ENCODE measurements at places on chromosomes 7 and 10.

DNA sequence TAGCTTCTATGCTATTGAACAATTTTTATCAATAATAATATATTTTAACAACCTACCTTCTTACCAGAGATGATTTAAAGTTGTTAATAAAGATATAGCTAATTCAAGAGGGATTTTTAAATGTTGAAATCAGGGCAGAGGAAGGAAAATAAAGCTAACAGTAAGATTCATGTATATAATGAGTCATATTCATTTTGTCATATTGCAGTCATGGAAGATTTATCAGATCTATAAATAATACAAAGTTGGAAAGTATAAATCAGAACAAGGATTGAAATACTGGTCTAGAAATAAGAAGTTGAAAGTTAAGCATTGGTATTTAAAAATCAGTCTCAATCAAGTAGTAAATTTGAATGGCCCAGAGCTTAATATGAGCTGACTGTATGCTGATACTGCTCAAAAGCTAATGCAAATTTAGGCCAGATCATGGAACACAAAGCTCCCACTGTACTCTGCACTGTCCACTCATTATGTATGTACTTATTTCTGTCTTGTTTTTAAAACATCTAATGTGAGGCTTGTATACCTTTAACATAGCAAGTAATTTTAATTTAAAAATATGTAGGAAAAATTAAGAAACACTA is 196.9 kb downstream of the ZEB1 start:
- no peak for DNase-seq

- DNase-seq, result no peak
Measured at GRCh38 chr7:85974176-85974575, 669.5 kb upstream of the GRM3 start.

DNA sequence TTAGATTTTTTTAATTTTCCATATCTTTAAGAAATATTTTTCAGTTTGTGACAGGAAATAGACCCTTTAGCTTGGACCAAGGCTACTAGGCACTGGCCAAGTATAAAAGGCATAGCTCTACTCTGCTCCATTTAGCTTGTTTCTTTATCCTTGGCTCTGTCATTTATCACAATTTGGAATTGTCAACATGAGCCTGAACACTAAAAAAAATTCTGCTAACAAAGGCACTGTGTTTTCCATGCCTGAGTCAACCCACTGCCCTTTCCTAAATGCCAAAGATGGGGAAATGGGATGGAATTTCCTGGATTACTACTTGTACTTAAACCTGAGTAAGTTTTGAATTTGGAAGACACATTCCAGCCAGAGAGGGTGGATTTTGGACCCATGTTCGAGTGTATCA is 128.4 kb downstream of the NSUN6 start:
- no peak for DNase-seq

- DNase-seq, result no peak
Measured at GRCh38 chr7:133975130-133975529, 152.0 kb upstream of the LRGUK start.

- DNase-seq, result no peak
Measured at GRCh38 chr10:1160561-1161314, 104.6 kb downstream of the WDR37 start.

- no peak for DNase-seq
Measured at GRCh38 chr7:151018421-151019129, 5.7 kb downstream of the ATG9B start.

GRCh38 chr10:11322698-11323097 is 288.8 kb downstream of the USP6NL start:
- DNase-seq, result no peak

DNA sequence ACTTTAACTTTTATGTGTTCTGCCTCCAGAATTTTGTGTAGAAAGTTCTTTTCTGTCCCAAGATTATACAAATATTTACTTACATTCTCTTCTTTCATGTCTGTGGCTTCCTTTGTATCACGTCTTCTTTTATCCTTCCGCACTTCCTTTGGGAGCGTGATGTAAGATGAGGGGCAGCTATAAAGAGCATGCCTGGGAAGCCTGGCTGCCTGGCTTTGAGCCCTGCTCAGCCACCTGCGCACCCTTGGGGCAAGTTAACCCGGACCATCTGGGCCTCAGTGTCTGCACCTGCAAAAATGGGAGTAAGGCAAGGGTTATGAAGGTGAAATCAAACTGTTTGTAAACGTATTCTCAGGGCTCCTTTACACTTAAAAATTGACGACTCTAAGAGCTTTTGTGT is 25.2 kb downstream of the PALD1 start:
- DNase-seq, result no peak

DNA sequence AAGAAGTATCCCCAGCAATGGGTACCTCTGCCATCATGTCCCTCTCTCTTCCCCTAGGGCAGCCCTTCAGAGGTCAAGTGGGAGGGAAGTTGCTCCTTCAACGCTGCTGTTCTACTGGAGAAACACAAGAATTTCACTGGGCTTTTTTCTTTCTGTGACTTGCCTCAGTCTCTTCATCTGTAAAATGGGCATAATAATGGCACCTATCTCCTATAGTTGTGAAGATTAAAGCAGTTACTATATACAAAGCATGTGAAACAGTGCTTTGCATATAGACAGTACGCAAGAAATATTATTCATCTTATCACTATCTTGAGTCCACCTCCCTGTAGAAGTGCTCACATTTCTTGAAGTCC is 1.6 kb upstream of the NPFFR1 start:
- no peak for DNase-seq

DNA sequence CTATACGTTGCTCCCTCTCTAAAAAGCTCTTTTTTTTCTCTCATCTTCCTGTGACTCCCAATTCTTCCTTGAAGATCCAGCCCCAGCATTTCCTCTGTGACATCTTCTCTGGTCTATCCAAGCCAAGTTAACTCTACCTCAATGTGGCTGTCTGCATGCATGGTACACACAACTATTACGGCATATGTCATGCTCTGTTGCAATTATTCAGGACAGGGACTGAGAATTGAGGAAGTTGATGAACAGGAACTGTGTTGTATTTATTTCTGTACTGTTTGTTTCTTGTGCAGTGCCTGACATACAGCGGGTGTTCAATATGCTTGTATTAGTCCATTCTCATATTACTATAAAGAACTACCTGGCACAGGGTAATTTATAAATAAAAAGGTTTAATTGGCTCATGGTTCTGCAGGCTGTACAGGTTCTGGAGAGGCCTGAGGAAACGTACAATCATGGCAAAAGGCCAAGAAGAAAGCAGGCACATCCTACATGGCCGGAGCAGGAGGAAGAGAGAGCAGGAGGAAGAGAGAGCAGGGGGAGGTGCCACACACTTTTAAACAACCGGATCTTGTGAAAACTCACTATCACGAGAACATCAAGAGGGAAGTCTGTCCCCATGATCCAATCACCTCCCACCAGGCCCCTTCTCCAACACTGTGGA is 6.3 kb downstream of the TRPV5 start:
- no peak for DNase-seq

- no peak for DNase-seq
Measured at GRCh38 chr7:109532262-109532992, 962.8 kb downstream of the DNAJB9 start.

GRCh38 chr7:84040355-84040754 is 154.2 kb downstream of the SEMA3A start:
- DNase-seq, result no peak

- no peak for DNase-seq
Measured at GRCh38 chr7:151023232-151023631, 1.1 kb downstream of the ATG9B start.

GRCh38 chr7:156998988-156999957 is 11.2 kb downstream of the MNX1 start:
- DNase-seq, result no peak

- DNase-seq, result no peak
Measured at GRCh38 chr7:69457595-69458504, 140.4 kb upstream of the AUTS2 start.

- no peak for DNase-seq
Measured at GRCh38 chr10:77864151-77864851, 62.3 kb downstream of the DLG5 start.

GRCh38 chr10:42638821-42639270 is 476 bp upstream of the ZNF33B start:
- DNase-seq, result no peak

DNA sequence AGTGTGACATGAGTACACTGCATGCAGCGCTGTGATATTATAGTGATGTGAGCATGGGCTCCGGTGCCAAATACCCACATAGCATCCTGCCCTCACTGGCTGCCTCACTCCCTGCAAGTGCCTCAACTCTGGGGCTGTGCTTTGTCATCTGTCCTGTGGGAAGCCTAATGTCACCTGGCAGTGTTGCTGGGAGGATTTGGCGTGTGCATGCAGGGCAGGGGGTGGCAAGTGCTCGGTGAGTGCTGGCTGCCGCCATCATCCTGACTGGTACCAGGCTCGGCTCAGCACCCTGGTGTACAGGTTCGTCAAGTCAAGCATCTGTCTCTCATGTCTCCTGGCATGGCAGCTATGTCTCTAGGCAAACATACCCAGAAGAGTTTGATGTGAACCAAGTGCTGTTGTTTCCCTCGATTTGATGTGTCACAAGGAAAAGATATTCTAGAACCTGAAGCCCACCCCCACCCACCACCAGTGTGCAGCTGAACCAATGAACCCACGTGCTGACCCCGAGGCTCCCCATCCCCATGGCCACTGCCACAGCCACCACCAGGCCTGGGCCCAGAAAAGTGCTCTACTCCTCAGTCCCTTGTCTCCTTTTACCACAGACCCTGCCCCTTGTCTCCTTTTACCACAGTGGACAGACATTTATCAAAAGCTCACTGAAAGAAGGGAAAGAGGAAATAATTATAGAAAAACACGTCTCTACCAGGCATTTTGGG is 135.8 kb downstream of the MAPK8 start:
- no peak for DNase-seq

DNA sequence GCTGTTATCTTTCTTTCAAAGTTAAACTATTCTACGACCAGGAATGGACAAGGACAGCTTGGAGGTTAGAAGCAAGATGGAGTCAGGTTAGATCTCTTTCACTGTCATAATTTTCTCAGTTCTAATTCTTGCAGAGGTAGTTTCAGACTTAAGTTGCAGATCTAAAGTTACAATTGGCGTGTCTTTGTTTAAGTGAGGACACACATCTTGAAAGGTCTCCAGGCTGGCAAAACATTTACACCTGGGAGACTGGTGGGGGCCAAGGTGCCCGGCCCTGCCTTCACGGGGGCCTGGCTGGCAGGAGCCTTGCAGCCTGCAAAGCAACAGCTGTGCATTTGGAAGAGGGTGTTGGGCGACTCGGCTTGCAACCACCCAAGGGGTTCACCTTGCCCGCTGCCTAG is 1.7 kb upstream of the DYNC2I1 start:
- no peak for DNase-seq

DNA sequence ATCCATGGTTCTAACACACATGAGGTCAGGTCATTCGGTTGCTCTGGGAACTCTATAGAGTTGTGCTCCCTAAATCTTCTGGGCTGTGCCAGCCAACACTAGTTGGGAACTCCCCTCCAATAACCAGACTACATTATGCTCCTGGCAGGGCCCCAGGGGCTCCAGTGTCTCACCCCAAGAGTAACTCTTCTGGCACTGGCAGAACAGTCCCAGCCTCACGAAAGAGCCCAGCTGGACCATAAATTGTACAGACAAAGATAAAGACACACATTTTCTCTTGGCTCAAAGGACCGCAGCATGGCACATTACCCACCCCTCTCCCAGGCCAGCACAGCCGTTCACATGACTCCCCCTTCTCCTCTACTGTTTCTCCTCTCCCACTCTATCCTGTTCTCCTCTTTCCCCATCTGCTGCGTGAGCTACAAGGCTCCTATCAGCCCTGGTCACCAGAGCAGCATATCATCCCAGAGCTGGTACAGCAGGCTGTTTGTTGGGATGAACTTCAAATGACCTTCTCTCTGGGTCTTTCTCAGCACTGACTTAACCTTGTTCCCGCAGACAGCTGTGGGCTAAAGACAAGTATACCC is 230.6 kb downstream of the PLXNA4 start:
- DNase-seq, result no peak

DNA sequence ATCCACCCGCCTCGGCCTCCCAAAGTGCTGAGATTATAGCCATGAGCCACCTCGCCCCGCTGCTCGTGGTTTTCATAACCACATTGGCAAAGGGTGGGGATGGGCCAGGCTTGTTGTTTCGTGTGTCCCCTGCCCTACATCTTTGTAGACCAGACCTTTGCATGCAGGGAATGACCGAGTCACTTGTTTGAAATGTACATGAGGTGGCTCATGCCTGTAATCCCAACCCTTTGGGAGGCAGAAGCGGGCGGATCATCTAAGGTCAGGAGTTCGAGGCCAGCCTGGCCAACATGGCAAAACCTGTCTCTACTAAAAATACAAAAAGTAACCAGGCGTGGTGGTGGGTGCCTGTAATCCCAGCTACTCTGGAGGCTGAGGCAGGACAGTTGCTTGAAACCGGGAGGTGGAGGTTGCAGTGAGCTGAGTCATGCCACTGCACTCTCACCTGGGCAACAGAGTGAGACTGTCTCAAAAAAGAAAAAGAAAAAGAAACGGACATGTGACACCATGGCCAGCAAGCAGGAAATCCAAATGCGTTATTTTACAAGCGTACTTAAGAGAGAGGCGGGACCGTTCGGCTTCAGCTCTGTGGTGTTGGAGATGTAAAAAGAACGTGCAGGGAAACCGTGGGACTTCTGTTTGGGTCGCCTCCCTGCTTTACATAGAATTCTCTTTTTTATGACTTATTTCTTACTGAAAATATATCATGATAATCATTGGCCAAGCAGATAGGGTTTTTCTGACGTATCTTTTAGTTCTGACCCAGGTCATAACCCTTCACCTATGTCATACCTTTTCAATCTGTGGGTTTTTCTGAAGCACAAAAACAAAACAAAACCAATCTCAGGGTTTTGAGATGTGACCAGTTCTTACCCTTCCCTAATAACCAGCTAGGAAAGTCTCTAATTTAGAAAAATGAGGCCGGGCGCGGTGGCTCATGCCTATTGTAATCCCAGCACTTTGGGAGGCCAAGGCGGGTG is 45.1 kb downstream of the WIPI2 start:
- DNase-seq, result no peak

GRCh38 chr7:21603462-21603861 is 60.6 kb downstream of the DNAH11 start:
- no peak for DNase-seq

GRCh38 chr7:155533120-155533826 is 13.1 kb downstream of the CNPY1 start:
- no peak for DNase-seq

- DNase-seq, result no peak
Measured at GRCh38 chr10:95451568-95452524, 109.3 kb downstream of the SORBS1 start.

- DNase-seq, result peak; percentile 74
Measured at GRCh38 chr10:59177031-59177797, 771 bp downstream of the PHYHIPL start.

DNA sequence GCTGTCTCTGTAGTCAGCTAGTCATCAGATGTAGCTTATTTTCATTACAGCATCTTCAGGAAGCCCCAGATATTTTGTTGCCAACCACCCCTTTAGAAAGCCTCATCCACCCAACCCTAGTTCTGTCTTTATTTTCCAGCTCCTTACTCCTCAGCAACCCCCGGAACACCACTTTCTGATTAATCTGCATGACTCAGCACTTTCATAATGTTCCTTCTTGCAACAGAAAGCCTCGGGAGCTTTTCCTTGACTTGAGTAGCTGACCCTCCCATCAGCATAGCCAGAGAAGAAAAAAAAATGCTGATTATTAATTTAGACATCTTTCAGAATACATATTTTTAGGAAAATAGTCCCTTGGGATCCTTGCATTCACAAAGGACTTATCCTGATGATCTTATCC is 244.0 kb upstream of the CXCL12 start:
- DNase-seq, result peak; percentile 52
